ENCODE measurements at places on chromosomes 3 and 15.

GRCh38 chr15:92438471-92438870 lies 44.8 kb downstream of the ST8SIA2 start:
- no peak for DNase-seq

GRCh38 chr15:75036212-75036616 lies 12.8 kb downstream of the PPCDC start:
- peak; percentile 88 for DNase-seq

DNA sequence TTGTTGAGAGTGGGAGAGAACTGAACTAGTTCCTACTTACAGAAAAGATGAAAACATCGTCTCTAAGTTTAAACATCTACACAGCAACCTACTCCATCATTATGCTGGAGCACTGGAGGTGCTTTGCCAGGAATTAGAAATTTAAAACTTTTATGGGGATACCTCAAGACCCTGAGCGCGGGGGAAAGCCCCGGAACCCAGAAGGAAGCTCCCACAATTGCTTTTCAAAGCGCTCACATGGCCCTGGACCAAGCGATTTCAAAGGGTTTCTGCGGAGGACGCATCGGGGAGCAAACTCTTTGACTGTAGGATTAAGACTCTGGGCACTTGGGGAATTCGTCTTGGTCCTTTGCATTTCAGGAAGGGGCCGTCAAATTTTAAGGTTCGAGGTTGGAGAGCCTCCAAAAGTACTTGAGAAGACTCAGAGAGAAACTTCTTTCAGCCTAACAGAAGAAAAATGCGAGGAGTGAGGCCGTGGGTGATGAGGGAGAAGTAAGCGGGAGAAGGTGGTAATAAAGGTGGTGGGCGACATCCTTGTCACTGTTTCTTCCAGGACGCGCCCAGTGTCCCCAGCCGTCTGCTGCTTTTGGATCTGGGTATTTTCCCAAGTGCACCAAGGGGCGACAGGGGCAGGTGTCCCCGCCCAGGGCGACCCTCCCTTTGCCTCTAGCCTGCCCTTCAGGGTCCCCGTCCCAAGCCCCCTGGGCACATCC lies 591 bp downstream of the PROK2 start:
- DNase-seq, result no peak

DNA sequence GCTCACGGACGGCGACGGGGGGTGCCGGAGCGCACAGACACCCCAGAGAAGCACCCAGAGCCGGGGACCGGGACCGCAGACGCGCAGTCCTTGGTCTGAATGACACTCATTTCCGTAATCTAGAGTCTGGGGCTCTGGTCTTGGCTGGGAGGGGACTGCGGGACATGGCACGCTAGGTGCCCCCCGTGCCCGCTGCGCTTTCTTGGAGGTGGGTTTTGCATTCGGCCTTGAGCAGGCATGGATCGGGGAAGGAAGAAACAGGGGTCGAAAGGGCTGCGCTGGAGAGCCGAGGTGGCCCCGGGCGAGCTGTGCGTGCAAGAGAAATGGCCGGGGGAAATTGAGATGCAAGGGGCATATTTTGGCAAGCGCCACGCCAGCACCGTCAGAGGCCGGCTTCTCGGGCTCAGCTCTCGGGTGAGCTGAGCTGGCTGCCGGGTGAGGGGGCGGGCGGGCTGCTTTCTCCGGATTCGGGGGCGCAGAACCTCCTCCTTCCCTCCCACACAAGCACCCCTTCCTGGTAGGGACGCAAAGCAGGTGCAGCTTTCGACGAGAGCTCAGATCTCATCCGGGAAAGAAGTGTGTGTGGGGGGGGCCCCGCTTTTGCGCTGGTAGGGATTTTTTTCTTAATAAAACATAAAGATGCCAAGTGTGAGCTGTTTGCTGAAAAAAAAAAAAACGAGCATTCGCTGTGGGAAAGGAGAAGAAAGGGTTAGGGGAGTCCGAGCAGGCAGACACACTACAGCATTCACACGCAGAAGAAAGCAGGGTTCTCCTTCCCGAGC lies 963 bp upstream of the NTRK3 start:
- DNase-seq, result no peak

DNA sequence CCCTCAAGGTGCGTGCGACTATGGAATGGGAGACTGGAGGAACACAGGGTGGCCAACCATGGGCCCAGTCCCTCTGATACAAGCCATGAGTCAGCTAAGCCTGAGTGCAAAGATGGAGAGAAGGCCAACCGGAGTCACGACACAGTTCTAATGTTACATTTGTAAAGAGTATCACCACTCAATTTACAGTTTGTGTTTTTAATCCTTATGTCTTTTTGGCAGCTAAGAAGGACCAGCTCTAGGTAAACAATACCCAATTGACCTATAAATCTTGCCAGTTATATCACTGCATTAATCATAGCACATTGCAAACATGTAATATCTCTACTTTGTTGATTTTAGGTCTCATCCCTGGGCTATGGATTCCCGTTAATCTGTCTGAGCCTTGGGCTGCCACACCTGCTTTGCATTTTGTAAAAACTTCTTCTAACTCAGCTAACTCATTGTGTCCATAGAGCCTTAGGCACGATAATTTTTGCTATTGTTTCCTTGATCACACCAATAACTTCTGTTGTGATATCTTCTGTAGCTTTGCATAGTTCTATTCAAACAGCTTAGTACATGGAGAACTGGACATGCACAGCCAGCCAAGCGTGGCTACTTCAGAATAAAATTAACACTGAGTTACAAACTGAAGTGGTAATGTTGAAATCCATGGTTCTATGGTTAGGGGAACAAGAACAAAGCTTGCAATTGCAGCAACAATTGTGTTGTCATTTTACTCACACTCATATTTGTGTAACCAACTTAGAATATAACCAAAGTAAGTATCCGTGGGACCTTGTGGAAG lies 50.3 kb downstream of the LSM3 start:
- peak; percentile 22 for DNase-seq

GRCh38 chr15:73677146-73677607 lies 7.0 kb upstream of the CD276 start:
- DNase-seq, result peak; percentile 82

GRCh38 chr3:116896116-116896515 lies 186.5 kb downstream of the TUSC7 start:
- DNase-seq, result peak; percentile 91

GRCh38 chr3:42764561-42765295 lies 8.3 kb downstream of the CCDC13 start:
- DNase-seq, result no peak

DNA sequence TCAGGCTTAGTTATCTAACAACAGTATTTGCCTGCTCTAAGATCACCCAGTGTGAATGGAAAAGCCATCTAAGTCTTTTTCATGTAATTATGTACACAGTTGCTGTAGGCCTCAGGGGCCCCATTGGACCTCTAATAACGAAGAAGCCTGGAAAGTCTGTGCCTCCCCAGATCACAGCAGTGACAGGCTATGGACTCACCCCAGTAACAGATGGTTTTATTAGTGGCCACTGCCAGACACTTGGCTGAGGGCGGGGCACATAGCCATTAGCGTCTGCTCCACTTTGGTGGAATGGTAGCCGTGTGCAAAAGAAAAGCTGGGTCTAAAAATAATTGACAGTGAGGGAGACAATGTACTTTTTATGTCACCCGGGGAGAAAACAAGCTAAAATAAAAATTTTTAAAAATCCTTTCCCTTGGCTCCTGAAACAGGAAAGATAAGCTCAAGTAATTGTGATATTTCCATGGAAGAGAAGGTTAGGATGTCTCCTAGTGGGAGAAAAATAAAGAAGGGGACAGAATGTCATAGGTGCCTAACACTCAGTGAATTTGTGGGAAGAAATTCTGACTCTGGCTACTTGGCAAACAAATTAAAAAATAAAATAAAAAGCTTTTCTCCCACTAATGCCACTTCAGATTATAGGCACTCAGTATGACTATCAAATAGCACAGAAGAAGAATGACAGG lies 44.3 kb upstream of the ZNF385D start:
- DNase-seq, result no peak

DNA sequence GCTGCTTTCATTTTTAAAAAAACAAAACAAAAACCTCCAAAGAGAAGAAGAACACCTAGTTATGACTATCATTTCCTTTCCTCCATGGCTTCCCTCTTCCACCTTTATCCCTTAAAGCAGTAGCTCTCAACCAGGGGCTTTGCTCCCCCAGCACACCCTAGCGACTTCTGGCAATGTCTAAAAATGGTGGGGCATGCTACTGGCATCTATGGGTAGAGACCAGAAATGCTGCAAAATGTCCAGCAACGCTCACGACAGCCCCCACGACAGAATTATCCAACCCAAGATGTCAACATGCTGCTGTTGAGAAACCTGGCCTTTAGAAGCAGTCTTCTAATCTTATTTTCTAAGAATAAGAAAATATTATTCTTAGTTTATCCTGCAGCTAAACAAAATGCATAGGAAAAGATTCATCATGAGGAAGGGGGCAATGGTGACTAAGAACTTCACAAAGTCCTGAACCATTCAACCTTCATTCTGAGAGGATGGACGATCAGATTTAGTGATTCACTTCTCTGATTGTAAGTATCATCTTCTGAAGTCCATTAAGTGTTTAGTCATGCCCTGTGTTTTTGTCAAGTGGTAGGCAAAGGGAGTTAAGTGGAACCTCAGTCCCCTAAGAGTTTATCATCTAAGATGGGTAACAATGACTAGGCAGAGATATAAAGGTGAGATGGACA lies 81.7 kb downstream of the CCNL1 start:
- DNase-seq, result no peak

- DNase-seq, result no peak
Observed at GRCh38 chr3:129974564-129974832, at the start of gene TRH. TRH (plus strand) TSS chr3:129974720; CDS start chr3:129975817, 1,097 bp downstream.

- DNase-seq, result no peak
Observed at GRCh38 chr3:35422836-35423601, 216.3 kb upstream of the ARPP21 start.

GRCh38 chr15:95591270-95591669 lies 739.2 kb upstream of the NR2F2 start:
- no peak for DNase-seq

- DNase-seq, result no peak
Observed at GRCh38 chr3:10309736-10310135, 11.2 kb downstream of the SEC13 start.

DNA sequence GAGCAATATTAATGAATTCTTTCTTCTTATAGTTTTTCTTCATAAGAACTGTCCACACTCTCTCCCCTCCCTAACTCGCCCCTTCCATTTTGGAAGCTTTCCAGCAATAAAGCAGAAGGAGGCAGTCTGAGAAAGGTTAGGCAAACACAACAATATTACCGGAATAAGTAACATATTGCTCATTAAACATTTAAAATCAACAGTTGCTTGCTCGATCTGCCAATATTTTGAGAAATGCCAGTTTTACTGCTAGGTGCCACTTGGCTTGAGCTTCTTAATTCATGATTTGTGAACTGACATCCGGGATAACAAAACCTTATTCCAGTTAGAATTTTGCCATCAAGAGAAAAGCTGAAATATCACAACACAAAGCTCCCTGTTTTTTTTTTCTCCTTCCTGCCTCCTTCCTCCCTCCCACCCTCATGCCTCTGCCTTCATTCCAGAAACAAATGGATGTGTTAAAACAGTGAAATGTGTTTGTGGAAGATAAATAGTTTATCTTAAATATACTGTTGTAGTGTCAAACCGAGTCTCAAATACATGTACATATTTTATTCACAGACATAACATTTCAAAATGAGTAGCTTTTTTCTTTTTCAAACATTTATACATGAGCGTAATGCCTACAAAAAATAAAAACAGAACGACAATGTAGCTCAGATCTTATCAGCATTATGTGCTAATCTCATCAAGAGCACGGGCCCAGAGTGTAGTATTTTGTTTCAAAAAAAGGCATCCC lies 253.7 kb downstream of the GAP43 start:
- no peak for DNase-seq

- DNase-seq, result no peak
Observed at GRCh38 chr15:74318376-74319137, 48.9 kb downstream of the CYP11A1 start.

GRCh38 chr15:66894363-66894762 lies 171.0 kb upstream of the SMAD3 start:
- DNase-seq, result no peak

DNA sequence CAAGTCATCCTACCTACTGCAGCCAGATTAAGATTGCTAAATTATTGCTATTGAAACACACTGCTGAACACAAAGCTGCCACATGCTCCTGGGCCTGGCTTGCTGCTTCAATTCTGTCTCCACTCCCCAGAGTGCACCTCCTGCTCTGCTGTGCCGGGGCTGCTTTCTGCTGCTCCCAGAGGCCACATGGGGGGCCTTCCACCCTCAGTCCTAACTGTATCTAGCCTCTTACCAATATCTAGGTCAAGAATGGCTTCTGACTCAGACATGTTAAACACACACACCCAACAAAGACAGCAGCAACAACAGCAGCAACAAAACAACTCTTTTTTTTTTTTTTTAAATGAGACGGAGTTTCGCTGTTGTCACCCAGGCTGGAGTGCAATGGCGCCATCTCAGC lies 33.0 kb downstream of the MYZAP start:
- DNase-seq, result no peak

GRCh38 chr3:156819842-156820691 lies 6.1 kb upstream of the LEKR1 start:
- no peak for DNase-seq

- DNase-seq, result peak; percentile 6
Observed at GRCh38 chr3:30945291-30945690, 50.8 kb upstream of the GADL1 start.

- no peak for DNase-seq
Observed at GRCh38 chr15:52020221-52021085, 1.4 kb downstream of the MAPK6 start.

GRCh38 chr3:171752329-171752728 lies 58.0 kb downstream of the PLD1 start:
- no peak for DNase-seq

DNA sequence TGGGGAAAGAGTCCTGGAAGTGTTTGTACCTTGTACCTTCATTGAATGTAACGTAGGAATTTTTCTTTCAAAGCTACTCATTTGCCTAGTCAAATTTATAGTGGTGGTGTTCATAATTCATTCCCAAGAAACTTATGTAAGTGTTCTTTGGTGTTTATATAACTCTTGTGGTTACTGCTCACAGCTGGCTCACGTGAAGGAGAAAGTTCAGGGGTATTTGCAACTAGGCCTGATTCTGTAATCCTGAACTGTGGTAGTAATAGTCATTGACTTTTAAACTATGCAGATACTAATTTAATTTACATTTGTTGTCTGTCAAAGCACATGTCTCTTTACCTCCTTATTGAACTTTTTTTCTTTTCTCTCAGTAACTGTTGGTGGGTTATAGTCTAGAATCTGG lies 50.5 kb upstream of the TEX264 start:
- DNase-seq, result peak; percentile 29

DNA sequence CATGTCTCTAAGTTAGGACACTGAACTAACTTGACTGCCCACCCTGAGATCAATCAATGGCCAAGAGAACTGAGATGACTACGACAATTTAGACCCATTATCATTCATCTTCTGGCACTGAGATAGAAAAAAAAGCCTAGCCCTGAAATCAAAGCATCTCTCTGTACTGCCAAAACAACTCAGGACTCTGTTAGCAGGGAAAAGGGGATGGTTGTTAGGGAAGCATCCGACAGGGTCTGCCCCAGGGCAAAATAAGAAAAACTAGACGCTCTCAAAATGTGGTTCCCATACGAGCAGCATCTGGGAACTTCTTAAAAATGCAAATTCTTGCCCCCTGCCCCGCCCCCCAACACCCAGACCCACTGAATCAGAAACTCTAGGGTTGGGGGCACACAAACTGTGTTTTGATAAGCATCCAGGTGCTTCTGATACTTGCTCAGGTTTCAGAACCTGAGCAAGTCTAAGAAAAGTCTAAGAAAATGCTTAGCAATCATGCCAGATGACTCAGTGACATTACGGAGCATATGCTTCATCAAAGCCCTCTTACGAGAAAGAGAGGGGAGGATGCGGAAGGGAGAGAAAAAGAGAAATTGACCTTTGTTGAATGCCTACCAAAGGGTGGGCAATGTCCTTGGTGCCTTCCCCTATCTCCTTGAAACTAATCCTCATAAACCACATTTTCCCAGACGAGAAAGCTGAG lies 172.8 kb upstream of the HES1 start:
- DNase-seq, result peak; percentile 57

Data from epithelial cell of esophagus (primary cell).